ENCODE measurements at places on chromosomes 12 and 14. TPM values are rescaled to one million over a fixed set of nuclear protein-coding genes. Genes with fewer than 3 reads are reported as not detected.

Gene PLCZ1
- total RNA-seq: not detected

Gene PIWIL1
- total RNA-seq: not detected

Gene GNB3
- total RNA-seq: 6.2 TPM

Gene DLK1
- total RNA-seq: not detected

Gene PRKCH
- total RNA-seq: 1.5 TPM

Gene BORCS5
- total RNA-seq: 10.6 TPM

Gene KRT4
- 0.14 TPM for total RNA-seq

Gene IL23A
- not detected for total RNA-seq

Gene C12orf56
- total RNA-seq: 2.8 TPM

Gene SLC5A8
- total RNA-seq: not detected

Gene LRP1-AS
- not detected for total RNA-seq

Gene FAM90A1
- 0.14 TPM for total RNA-seq

Gene STAC3
- total RNA-seq: 0.43 TPM

Gene SLC39A5
- not detected for total RNA-seq

Gene KCNJ8
- total RNA-seq: not detected

Gene ZCCHC8
- total RNA-seq: 21.9 TPM

Gene DDX11
- 37.8 TPM for total RNA-seq

Gene LRFN5
- total RNA-seq: 3.6 TPM
